ENCODE measurements at places on chromosomes 7 and 10.

DNA sequence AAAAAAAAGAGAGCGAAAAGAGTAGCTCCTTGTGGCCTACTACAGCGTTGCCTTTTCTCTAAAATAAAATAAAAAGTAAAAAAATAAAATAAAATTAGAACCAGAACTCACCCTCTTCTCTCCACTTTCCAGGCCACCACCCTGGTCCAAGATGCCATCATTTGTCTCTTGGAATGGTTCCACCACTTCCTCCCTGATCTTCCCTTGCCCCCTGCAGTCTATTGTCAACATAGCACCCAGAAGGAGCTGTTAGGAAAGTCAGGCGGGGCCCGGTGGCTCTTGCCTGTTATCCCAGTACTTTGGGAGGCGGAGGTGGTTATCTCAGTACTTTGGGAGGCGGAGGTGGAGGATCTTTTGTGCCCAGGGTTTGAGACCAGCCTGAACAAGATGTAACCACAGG lies 7.6 kb upstream of the GRID2IP start:
- DNase-seq: no peak

GRCh38 chr10:50624866-50625501 lies 1.2 kb upstream of the SGMS1 start:
- DNase-seq: peak; percentile 64

DNA sequence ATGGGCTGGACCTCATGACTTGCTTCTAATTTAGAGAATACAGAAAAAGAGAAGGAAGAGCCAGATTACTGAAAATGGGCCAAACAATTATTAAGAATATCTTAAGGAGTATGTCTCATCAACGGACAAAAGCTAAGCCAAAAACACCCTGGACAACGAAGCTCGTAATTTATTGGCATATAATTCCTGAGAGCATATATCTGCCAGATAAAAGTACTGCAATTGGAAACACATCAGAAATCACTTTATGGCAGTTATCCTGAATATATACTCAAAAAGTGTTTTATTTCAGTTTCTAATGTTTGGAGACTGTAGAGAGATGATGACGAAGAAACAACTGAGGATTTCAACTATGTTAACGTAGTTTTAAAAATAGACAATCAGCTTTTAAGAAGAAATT lies 211.8 kb downstream of the CSTF2T start:
- DNase-seq: no peak

- DNase-seq: peak; percentile 21
Observed at GRCh38 chr10:930625-931325, 730 bp downstream of the LARP4B start.

GRCh38 chr7:132072873-132073272 lies 503.4 kb downstream of the PLXNA4 start:
- no peak for DNase-seq

DNA sequence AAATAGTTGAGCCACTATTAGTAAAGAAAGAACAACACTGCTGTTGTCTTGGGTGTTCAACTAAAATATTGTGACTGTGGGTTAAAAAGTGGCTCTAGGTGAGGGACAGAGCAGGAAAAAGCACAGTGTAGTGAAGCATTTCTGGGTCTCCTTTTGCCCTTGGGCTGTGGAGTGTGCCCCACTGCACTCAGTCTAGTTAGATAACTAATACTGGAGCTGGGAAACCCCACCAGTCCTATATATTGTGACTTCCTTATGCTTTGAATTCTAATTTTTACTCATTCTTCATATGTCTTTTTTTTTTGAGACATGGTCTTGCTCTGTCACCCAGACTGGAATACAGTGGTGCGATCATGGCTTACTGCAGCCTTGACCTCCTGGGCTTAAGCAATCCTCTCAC lies 195.1 kb downstream of the EXOC4 start:
- DNase-seq: no peak

DNA sequence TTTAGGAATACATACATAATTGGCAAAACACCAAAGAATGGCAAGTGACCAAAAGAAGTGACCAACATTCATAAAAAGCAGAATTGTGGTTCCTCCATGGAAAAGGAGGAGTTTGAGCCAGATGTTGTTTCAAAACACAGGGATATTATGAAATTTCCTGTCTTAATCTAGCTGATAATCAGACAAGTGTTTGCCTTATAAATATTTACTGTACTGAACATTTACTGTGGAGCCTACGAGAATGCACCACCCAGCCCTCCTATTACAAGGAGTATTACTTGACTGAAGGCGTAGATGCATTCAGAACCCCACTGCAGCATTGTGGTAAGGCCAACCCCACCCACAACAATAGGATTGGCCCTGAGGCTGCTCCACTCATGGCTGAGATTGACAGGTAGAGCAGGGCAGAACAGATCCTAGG lies 118.9 kb downstream of the AKR1D1 start:
- no peak for DNase-seq

DNA sequence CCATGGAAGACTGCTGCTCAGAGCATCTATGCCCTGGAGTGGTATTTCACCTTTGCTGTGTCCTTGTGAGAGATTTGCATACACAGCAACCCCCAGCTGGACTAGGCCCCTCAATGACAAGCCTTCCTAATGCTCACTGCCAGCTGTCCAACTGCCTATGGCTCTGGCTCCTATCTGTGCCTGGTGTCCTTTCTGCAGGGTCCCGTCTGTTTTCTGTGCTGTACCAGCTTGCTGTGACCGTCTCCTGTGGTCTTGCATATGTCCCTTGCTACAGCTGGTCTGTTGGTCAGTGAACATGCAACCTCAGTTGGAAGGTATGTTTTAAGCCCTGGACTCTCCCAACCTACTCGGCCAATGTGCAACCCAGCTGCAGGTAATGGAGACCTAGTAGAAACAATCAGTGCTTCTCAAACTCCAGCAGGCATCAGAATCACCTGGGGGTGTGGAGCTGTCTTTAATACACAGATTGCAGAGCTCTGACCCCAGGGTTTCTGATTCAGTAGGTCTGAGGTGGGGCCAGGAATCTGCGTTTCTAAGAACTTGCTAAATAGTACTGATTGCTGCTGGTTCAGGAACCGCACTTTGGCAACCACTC lies 306.4 kb upstream of the ZNF32 start:
- DNase-seq: no peak

DNA sequence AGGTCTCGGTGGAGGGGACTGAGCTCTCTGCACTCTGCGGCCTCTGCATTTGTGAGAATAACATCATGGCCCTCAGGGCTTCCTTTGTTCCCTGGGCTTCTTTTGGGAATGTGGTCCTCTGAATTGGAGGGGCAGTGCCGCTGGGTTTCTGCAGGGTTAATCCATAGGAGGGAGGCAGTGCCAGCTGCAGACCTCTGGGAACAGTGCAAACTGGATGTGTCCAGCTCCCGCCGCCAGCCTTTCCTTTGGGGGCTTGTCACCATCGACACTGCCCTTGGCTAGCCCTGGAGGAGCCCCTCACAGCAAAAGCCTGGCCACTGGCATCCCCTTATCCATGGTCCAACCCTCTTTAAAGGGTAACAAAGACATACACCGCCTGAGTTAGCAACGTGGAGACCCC lies 174.0 kb downstream of the WDR37 start:
- no peak for DNase-seq

GRCh38 chr7:69232445-69233376 lies 365.6 kb upstream of the AUTS2 start:
- no peak for DNase-seq

DNA sequence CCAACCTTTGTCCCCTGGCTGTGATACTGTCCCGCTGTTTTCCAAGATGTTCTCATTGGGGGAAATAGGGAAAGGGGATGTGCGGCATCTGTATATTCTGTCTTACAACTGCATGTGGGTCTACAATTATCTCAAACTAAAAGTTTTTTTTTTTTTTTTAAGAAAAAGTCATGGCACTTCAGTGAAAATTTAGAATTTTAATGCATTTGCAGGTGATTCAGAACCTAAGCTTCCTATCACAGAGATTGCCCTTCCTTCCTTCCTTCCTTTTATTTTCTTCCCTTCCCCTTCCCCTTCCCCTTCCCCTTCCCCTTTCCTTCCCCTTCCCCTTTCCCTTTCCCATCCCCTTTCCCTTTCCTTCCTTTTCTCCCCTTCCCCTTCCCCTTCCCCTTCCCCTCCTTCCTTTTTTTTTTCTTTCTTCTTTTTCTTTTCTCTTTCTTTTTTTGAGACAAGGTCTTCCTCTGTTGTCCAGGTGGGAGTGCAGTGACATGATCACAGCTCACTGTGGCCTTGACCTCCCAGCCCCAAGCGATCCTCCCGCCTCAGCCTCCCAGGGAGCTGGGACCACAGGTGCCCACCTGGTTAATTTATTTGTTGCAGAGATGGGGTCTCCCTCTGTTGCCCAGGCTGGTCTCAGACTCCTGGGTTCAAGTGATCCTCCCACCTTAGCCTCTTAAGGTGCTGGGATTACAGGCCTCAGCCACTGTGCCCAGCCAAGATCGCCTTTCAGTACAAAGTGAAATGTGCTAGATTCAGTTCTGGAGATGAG lies 32.0 kb downstream of the JAKMIP3 start:
- no peak for DNase-seq

DNA sequence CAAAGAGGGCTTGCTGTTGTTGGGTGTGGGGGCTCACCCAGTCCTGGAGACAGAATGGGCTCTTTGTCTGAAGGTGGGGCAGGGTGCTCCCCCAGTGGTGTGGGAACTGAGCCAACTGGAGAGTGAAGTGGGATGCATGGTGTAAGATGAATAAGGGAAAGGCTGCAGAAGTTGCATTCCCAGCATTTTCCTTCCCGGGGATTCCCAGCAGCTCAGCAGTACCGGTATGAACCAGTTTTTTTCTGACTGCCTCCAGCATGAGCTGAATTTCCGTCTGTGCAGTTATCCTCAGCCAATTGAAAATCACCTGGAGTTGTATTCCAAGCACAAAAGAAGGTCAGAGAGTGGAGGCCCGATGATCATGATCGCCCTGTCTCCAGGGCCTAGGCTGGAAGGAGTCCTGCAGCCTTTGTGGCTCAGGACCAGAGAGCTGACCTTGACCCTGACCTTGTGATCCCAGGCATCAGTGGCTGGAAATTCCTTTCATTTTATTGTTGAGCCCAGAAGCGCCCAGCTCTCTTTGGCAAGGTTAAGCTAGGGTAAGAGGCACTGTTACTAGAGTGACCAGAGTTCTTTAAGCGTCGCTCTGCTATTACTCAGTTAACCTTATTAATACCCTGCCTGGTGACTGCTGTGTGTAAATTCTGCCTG lies 33.4 kb downstream of the OGDH start:
- no peak for DNase-seq

DNA sequence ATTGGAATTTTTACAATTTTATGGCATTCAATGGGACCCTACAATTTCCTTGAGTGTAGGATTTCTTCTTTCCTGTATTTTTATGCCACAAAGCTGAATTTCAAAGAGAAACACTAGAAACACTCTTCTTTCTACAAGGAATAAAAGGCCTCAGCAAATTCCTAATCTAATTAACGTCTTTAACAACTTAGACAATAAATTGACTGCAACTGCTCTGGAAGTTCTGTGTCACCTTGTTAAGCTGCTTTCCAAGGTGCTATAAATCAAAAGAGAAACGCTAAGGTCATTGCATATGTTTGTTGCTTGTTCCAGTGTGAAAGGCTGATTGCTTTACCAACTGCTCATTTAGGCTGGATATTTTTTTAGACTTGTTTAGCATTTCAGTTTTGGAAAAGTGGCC lies 182.2 kb downstream of the POLR1F start:
- no peak for DNase-seq

- DNase-seq: no peak
Observed at GRCh38 chr10:70582793-70583668, 19.5 kb downstream of the PRF1 start.

- DNase-seq: peak; percentile 40
Observed at GRCh38 chr10:17607603-17608332, 9.4 kb downstream of the HACD1 start.

- DNase-seq: no peak
Observed at GRCh38 chr7:22435105-22435504, 64.9 kb downstream of the STEAP1B start.

DNA sequence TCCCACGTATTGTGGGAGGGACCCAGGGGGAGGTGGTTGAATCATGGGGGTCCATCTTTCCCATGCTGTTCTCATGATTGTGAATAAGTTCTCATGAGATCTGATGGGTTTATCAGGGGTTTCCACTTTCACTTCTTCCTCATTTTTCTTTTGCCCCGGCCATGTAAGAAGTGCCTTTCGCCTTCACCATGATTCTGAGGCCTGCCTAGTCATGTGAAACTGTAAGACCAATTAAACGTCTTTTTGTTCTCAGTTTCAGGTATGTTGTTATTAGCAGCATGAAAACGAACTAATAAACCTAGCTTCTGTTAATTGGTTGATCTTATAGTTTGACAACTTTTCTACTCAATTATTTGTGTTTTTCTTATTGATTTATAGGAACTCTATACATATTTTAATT lies 206.3 kb downstream of the NXPH1 start:
- DNase-seq: no peak

DNA sequence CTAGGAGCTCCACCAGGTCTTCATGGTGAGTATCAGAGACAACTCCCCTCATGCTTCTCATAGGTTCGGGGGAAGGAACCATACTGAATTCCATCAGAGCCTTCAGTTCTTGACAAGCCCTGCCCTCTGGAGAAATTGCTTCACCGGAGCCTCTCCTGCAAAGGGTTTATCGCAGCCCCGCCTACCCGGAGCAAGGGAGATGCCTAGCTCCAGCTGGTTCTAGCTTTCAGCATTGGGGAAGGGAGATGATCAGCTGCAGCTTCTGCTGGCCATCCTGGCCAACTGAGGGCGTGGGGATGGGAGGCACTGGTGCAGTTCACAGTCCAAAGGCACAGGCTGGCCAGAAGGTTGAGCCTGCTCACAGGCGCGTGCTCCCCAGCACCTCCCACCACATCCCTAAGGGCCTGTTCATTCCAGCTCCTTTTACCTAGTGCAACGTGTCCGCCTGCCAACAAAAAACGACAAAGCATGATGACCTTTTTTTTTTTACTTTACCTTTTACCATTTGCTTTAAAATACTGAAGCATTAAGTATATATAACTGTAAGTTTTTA lies 31.2 kb downstream of the LANCL2 start:
- DNase-seq: no peak

- DNase-seq: no peak
Observed at GRCh38 chr10:28853195-28853594, 175.9 kb downstream of the BAMBI start.

DNA sequence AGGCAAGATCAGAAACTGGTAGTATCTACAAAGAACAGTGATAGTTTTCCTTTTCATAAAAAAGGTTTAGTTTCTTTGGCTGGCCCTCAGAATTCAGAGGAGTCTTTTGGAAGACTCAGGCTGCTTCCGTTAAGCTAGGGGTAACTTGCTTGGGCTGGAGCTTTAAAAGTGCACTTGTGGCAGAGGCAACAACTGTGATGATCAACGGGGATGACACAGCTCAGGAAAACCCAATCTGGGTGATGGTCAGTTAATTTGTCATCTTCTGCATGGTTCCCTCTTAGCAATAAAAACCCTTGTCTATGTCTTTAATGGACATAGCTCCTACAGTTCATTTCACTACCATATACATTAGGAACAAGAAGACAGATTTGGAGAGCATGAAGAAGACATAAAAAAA lies 46.7 kb downstream of the SGMS1 start:
- no peak for DNase-seq

- no peak for DNase-seq
Observed at GRCh38 chr7:45057878-45058277, 30.9 kb downstream of the NACAD start.

Data from central memory CD4-positive, alpha-beta T cell (primary cell).